ENCODE measurements at places on chromosomes 5 and 9.

GRCh38 chr9:37381094-37381741 is 41.3 kb upstream of the GRHPR start:
- no peak for DNase-seq

DNA sequence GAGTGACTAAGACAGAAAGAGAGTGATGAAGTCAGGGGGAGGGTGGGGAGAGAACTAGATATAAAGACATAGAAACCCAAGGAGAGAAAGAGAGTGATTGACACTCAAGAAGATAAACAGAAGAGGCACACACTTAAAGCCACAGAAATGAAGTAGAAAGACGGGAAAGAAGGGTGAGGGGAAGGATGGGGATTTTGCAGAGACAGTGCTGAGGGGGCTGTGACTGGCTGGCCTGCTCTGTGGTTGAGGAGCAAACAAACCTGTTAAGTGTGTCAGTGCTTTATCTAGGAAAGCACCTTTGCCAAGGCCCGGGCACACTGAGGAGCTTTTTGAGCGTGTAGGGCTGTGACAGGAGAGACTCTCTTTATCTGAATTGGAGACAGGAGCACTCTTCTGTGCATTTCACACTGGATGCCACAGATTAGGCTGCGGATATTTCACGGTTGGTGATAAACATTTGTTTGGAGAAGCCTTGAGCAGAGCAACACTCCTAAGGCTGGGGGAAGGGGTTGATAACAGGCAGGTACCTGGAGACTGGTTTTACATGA is 109.1 kb downstream of the DOCK2 start:
- DNase-seq = no peak

GRCh38 chr9:76585487-76586389 is 126.8 kb downstream of the GCNT1 start:
- no peak for DNase-seq

DNA sequence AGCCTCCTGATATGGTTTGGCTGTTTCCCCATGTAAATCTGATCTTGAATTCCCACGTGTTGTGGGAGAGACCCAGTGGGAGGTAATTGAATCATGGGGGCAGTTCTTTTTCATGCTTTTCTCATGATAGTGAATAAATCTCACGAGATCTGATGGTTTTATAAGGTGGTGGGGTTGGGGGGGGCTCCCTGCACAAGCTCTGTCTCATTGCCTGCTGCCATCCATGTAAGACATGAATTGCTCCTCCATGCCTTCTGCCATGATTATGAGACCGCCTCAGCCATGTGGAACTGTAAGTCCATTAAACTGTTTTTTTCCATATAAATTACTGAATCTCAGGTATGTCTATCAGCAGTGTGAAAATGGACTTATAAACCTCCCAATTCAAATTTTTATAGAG is 12.8 kb downstream of the XRCC4 start:
- no peak for DNase-seq

DNA sequence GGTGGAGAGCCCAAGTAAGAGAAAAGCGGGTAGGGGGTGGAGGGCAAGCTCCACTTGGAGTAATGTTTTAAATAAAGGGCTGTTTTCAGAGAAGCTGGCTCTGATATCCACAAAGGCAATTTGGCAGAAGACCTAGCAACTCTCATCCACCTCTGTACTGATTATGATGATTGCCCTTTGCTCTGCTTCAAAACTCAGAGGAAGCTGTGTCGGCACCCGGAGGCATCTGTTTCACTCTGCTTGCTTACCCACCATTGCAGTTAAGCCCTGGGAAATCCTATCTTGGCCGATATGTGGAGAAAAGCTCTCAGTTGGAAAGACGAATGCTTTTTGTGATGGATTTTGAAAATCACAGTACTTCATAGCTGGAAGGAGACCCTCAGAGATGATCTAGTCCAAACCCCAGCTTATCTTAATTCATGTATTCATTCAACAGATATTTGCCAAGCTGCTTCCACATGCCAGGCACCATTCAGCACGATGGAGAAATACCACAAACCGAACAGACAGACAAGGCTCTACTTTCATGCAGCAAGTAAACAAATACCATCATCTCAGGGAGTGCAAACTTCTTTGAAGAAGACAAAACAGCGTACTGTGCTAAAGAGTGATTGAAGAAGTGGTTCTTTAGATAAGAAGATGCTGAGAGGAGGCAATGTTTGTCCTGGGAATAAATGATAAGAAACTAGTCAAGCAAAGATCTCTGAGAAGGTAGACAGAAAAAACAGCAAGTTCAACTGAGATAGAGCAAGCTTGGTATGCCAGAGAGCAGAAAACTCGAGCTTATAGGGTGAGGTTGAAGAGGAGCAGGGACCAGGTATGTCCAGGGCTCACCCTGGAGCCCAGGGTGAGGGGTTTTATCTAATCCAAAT is 140.4 kb upstream of the SPDL1 start:
- no peak for DNase-seq

DNA sequence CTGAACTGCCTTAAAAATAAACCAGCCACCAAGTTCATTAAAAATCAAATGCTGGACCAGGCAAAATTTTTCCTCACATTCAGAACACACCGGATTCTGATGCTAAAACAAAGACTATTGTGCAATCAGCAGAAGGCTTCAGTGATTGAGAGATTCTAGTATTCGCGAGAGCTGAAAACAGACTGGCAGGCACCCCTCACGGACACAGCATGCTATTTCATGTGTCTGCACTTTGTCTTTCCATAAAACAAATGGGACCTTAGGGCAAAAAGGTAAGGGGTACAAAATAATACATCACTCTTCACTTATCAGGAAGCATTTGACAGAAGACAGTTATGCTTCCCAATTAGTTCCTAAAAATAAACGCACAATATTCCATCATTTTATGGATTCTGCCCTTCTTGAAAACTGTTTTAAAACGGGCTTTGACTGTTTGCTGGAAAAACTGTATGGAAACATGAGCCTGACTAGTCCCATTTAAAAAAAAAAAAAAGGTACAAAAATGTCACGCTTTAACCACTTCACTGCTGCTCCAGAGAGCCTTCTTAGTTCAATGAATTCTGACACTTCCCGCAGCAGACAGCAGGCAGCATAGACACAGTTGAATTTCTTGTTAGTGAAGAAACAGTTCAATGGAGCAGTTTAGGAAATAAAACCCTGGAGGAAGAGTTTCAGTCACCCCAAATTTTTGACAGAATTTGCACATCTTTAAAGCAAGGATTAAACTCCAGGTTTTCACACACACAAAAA is 99.2 kb downstream of the MED27 start:
- no peak for DNase-seq

DNA sequence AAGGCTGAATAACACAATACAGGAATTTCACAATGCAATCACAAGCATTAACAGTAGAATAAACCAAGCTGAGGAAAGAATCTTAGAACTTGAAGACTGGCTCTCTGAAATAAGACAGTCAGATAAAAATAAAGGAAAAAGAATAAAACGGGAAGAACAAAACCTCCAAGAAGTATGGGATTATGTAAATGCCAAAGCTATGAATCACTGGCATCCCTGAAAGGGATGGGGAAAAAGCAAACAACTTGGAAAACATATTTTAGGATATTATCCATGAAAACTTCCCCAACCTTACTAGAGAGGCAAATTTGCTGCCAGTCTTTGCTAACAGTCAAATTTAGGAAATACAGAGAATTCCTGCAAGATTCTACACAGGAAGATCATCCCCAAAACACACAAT is 157.9 kb downstream of the ALDH1A1 start:
- no peak for DNase-seq

GRCh38 chr9:106112935-106113334 is 418.6 kb downstream of the TMEM38B start:
- no peak for DNase-seq

GRCh38 chr9:121609822-121610637 is 41.4 kb upstream of the DAB2IP start:
- no peak for DNase-seq

GRCh38 chr5:81359881-81360280 is 34.1 kb downstream of the ACOT12 start:
- no peak for DNase-seq

DNA sequence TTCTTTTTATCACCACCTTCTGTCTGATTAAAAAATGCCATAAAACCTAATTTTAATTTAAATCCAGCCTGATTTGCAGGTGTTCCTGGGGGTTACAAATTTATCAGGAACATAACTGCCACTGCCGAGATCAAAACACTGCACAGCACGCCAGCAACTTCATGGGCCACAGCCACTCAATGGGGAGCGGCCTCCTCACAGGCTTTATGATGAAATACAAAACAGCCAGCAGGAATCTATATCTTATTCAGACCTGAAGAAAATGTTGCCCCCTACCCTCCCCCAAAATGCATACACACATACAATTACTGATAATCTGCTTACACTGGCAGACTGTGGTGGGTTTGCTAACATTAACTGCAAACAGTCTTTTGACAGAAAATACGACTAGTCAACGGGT is 151.7 kb upstream of the POU5F2 start:
- no peak for DNase-seq

DNA sequence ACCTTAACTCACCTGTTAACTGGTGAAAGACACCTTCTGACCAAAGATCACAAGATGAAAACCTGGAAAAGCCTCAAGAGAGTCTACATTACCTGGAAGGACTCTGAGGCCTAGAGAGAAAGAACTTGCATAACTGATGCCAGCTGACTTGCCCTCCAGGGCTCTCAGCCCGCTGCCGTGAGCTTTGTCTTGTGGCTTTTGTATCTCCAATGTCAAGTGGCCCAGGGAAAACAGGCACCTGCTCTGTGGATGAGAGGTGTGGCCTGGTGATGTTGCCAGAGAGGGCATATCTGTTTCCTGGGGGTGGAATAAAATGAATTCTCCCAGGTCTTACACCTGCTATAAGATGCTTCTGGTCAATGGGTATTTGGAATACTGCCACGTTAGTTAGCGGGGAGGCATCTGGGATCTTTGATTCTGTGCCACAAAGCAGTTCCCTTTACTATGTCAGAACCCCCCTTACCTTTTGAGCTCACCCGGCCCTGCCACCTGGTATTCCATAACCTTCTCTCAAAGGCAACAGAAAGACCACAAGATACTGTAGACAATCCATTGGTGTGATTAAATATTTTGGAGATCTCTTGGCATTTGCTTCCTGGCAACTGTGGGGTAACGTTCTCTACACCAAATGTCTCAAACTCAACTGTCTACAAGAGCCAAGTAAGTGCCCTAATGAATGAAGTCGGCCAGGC is 54.9 kb upstream of the N4BP3 start:
- no peak for DNase-seq

- DNase-seq = no peak
These were observed 48.2 kb downstream of the LOX start for GRCh38 chr5:122029818-122030217.

DNA sequence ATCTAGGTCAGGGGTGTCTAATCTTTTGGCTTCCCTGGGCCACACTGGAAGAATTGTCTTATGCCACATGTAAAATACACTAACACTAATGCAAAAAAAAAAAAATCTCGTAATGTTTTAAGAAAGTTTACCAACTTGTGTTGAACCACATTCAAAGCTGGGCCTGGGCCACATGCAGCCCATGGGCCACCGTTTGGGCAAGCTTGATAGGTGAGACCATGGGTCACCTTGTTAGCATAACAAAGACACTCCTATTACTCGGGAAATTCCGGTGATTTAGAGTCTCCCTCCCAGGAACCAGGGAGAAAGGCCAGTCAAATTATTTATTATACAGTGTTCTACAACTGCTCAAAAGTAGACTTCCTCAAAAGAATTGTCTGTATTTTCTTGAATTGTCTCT is 12.7 kb downstream of the RECK start:
- no peak for DNase-seq

GRCh38 chr5:133460172-133460758 is 152.1 kb downstream of the FSTL4 start:
- DNase-seq = no peak

DNA sequence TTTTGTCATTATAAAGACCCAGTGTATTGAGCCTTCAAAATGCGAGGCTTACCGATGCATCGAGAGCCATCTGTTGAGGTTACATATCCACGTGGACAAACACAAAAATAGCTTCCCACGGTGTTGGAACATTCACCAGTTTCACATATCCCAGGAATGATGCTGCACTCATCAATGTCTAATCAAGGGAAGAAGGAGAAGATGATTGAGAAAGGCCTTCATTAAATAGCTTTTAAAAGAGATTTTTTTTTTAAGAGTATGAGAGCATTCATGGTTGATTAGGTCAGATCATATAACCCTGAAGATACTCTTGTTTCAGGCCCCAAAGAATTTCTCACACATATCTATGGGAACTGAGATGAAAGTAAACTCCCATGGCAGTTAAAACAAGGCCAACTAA is 129.4 kb downstream of the FBN2 start:
- DNase-seq = peak; percentile 5

DNA sequence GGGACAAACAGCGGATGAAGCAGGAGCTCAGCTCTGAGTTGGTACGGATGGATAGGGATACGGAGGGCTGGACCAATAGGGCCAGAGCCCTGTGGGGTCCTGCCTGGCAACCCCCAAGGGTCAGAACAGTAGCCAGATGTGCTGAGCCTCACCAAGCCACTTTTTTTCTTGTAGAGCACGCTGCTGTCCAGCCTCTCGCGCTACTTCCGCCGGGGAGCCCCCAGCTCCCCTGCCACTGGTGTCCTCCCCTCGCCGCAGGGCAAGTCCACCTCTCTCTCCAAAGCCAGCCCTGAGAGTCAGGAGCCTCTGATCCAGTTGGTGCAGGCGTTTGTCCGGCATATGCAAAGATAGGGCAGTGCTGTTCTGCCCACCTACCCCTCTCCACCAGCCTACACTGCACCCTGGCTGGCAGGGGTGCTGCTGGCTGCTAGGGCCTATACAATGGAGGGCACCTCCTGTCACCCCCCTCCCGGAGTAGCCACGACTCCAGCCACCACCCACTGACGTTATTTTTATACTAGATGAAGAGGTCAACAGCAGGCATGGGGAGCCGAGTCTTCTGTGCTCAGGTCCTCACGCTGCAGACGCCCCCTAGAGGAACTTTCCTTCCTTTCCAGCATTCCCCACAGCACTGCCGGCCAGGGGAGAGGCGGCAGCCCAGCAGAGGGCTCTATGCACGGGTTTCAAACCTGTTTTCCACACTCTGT is 21.6 kb downstream of the SH3GLB2 start:
- no peak for DNase-seq

- DNase-seq = no peak
These were observed 122.9 kb upstream of the NFIL3 start for GRCh38 chr9:91546574-91546973.

DNA sequence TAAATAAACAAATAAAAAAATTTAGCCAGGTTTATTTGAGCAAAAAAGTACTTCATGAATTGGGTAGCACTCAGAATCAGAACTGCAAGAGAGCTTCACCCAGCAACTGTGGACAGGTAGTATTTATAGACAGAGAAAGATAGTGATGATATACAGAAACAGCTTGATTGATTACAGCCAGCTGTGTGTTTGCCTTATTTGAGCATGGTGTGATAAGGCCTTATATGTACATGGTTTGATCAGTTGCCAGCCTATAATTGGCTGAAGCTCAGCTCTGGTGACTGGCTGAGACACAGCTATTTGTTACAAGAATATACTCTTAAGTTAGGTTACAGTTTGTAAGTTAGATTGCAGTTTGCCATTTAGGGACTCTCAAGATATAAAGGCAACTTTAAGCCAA is 34.3 kb upstream of the ARL15 start:
- DNase-seq = no peak

DNA sequence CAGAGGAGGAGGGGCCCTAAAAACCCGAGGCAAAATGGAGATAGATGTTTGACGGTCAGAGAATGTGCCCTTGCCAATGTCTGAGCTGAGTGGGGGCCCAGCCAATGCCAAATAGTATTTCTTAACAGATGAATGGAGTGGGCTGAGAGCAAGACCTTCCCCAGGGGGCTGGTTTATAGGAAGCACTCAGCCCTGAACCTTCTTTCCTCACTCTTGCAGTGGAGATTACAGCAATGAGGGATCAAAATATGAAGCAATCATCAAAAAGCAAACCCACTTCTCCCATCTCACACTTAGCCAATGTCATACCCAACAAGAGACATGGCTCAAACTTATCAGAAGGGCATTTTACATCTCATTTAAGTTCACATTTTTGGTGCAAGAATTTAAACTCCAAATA is 350.3 kb downstream of the GADD45G start:
- DNase-seq = no peak
